ENCODE measurements at places on chromosomes 1 and 21.

GRCh38 chr1:40628903-40629292, 36.6 kb downstream of the RIMS3 start:
- no peak for DNase-seq

DNA sequence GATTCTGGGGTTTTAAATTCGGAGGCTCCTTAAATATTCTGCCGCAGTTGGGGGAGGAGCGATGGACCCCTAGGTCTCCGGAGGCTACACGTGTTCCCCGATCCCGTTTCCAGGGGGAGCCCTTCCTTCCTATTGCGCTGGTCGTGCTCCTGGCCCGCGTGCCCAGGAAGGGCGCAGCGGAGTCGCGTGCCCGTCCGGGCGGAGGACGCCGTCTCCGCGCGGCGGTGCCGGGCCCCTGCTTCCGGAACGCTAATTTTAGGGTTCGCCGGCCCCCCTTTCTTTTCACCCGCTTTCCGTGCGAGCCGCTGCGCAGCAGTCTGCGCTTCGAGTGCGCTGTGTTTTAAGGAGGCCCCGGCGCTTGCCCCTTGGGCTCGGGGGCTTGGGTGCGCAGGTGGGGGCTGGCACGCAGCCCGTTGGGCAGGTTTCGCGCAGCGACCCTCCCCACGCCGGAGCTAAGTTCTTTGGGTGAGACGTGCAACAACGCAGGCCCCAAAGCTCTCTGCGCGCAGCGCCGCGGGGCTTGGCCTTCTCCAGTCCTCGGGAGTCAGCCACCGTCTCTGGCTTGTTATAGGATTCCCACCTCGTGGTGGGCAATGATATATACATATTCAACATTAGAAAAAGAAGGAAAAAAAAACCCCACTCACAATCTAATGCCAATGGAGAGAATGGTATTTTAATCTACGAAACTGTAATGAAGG, 43.5 kb upstream of the DNAJC6 start:
- DNase-seq: no peak

- DNase-seq: no peak
Measured at GRCh38 chr1:23868557-23869016, 497 bp upstream of the FUCA1 start.

DNA sequence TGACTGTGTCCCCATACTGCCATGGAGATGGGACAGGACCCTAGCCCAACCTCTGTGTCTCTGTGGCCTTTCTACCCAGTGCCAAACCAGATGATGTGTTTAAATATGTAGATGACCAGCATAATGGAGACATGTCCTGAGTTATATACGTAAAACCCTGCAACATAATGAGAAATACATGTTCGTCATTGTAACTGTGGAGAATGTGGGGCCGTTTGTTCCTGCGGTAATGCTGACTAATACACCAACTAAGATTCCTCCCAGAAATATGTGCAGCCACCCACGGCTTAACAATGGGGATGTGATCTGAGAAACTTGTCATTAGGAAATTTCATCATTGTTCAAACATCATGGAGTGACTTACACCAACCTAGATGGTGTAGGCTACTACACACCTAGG, 71.7 kb upstream of the SIM2 start:
- DNase-seq: no peak

GRCh38 chr1:10678852-10679251, 117.6 kb downstream of the CASZ1 start:
- DNase-seq: no peak

GRCh38 chr1:11564237-11564636, 85.3 kb downstream of the DISP3 start:
- no peak for DNase-seq

DNA sequence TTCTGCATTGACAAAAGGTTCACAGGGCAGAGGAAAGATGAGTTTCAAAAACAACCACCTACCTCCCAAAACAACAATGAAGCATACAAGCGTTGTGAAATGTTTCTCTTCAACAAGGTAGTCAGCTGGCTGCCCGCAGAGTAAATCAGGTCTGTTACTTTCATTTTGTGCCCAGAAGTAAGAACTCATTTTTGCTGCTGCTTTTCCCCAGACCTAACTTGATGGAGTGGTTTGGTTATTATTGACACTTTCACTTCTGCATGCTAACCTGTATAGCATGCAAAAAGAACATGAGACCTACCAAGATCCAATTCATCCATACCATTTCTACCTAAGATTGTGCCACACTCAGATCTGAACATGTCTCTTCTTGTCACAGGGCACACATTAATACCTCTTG, 1.3 kb downstream of the SLC9C2 start:
- no peak for DNase-seq

DNA sequence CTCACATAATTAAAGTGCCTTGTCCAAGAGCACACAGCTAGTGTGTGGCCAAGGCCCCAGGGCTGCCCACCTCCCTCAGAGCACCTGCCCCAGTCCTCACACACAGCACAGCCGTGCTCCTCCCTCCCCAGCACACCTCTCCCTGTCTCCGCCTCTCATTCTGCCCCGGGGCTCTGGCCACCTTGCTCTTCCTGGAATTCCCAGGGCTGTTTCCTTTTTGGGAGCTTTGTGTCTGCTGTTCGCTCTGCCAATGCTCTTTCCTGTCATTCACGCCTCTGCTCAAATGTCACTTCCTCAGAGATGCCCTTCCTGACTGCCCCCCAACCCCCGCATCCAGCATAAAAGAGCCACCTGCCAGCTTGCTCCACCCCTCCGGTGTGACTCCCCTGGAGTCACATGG, 13.3 kb downstream of the SLC6A17 start:
- DNase-seq: no peak
